ENCODE measurements at places on chromosomes 3 and 15.

DNA sequence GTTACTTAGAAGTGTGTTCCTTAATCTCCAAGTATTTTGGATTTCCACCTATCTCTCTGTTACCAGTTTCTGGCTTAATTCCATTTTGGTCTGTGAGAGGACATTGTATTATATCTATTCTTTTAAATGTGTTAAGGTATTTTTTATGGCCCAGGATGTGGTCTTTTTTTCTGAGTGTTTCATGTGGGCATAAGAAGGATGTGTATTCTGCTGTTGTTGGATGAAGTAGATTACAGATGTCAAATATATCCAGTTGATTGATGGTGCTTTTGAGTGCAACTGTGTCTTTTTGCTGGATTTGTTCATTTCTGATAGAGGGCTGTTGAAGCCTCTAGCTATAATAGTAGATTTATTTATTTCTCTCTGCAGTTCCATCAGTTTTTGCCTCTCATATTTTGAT, 136.5 kb upstream of the AZI2 start:
- DNase-seq, result no peak

DNA sequence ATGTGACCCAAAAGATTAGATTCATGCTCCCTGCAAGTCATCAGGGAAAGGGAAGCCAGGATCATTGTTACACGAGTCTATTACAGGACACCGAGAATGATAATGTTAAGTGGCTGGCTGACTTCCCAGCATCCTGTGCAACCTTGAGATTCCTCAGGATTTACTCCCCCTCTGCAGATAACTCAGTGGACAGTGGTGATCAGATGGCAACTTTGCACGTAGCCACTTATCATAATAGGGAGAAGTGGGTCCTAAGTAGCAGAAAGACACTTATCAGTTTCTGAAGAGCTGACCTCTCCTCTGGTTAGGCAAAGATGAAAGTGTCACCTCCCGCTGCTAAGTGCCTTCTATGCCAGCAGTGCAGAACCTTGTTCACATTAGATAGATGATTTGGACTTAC, 6.7 kb upstream of the TMPRSS7 start:
- no peak for DNase-seq

DNA sequence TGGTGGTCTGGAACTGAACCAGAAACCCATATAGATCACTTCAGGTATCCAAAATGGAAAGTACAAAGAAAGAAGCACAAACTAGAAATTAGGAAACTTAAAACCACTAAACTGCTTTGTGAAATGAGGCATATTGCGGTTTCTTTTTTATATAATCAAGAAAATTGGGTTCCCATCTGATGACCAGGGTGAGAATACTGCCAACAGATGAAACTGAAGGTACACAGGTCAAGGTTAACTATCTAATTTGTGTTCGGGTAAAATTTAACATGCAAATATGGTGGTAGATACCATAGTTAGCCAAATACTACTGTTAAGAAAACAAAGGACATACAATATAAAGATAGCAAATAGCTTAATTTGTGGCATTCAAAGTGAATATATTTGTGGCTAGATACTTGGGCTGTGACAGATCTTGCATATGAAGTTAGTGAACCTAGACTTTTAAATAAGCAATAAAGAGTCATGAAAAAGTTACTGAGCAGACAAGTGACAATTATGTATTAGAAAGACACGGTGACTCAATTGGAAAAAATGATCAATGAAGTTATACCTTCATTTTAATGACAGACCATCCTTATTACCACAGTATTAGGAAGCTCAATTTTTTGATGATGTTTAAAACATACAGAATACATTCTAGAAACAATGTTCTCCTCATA, 127.4 kb downstream of the NR2E3 start:
- DNase-seq, result no peak

- DNase-seq, result peak; percentile 7
Observed at GRCh38 chr3:179082416-179082815, 10.8 kb upstream of the ZMAT3 start.

DNA sequence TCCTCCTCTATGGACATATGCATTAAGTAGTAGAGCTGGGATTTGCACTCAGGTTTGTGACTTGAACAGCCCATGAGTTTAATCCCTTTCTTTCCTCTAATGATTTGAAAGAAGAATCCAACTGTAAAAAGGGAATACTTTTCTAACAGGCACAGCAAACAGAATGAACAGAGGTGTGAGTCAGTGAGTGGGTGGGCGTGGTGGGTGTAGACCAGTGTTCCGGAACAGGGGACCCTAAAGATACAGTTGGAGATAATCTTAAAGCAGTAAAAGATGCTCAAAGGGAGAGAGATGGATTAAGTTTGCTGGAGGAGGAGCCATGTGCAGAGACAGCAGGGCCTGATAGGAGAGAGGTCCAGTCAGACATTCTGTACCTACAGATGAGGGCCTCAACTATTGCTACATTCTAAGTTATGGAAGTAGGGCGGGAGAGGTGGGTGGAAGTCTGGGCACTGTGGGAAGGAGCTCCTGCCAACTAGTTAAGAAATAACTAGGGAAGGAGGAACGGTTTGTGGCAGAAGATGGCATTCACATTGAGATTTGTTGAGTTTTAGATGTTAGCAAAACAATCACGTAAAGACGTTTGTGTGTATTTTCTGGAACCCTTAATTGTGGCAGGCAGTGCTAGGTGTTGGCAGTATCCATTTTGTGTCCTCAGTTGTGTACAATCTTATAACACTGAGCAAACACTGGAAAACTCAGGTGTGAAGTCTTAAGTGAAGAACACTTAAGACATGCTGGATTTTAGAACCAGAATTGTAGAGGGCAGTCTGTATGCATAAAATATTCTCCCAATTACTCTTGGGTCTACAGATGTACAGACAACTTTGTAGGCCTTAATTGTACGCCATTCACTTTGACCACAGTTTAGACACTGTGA, 511.0 kb downstream of the GRM7 start:
- DNase-seq, result no peak

DNA sequence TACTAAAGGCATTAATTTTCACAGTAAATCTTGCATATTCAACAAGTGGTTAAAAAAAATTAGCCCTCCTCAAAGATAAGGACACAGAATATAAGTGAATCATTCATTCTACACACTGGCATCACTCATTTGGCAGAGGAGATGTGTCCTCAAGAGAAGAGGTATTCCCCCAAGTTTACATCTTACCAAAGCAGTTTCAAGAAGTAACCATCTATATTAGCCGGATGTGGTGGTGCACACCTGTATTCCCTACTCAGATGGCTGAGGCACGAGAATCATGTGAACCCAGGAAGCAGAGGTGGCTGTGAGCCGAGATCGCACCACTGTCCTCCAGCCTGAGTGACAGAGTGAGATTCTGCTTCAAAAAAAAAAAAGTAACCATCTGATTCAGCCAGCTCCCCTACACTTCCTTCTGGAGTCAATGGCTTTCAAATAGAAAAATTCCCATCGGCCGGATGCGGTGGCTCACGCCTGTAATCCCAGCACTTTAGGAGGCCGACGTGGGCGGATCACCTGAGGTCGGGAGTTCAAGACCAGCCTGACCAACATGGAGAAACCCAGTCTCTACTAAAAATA, 15.4 kb downstream of the RAF1 start:
- no peak for DNase-seq

DNA sequence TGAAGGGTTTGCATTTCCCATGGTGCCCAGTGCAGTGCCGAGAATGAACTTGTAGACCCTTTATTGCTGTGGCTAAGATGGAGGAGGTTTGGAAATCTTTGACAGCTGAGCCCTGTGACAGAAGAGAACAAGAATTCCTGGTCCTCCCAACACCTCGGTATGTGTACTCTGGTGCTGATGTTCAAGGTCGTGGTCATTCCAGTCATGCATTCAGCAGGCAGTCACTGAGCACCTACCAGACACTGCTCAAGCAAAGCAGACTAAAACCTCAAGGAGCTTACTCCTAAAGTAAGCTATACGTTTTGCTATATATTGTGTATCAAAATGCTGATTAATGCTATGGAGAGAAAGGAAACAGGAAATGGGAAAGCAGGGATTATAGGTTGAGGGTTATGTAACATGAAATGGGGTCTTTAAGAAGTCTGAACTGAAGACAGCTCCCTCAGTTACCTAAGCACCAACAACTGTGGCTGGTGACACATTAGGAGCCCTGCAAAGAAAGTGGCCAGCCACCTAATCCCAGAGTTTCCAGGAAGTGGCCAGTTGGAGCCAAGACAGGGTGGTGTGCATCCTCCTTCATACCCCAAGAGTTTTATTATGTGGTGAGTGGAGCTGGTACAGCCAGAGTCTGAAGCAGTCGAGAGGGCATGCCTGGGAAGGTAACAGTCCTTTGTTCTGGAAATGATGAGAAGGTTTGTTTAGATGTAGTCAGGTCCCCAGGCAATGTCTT, 65.0 kb downstream of the CCNL1 start:
- DNase-seq, result no peak

DNA sequence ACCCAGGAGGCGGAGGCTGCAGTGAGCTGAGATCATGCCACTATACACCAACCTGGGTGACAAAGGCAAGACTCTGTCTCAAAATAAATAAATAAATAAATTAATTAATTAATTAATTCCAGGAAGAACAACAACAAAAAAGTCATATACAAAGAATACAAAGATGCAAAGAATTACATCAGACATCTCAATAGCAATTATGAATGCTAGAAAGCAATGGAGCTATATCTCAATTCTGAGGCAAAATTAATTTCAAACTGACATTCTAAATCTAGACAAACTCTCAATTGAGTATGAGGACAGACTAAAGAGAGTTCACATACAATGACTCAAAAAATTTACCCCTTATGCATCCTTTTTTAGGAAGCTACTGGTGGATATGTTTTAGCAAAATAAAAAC, 69.6 kb upstream of the CTNNB1 start:
- no peak for DNase-seq

DNA sequence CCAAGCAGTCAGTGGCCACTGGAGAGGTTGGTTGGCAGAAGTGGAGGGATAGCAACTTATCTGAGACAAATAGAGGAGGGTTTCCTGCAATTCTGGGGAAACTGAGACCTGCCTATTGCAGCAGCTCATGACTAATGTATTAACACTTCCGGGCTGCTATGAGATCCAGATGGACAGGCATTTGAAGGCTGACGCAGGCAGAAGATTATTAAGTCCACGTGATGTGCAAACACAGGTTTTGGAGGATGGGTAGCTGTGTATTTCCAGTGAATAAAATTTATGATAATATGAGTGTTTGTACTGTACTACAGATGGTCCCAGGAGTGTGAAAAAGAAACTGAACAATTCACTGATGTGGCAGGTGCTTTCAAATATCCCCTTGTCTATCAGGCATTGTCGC, 28.5 kb upstream of the CFAP161 start:
- DNase-seq, result no peak

DNA sequence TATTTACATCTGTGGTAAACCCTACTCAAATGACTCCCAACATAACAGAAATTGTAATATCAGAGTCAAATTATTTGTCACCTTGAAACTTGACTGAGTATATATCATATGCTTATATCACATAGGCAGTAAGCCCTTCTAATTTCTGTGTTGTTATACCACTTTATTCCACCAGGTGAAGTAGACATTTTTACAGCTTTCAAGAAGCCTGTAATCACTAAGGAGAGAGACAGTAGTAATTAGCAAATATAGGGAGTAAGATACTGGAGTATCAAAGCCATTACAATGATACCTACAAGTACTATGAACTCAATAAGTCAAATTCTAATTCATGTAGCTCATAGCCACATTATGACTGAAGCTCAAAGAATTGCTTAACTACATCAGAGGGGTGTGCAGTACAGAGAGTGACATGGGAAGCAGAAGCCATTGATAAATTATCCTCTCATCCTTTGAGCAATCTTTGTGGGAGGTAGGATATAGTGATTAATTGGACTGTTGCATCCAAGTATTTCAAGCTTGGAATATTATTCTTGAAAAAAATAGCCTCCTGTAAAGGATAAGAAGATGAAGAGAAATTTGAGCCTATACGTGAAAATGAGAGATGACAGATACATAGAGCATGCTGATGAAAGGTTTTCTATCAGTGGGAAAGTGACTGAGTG, 1005.9 kb downstream of the ZPLD1 start:
- no peak for DNase-seq

GRCh38 chr3:174986685-174987084, 127.6 kb downstream of the NAALADL2 start:
- DNase-seq, result peak; percentile 63

- no peak for DNase-seq
Observed at GRCh38 chr3:117218641-117219048, 509.1 kb downstream of the TUSC7 start.

- DNase-seq, result no peak
Observed at GRCh38 chr15:62145015-62145735, 19.9 kb downstream of the C2CD4B start.

GRCh38 chr15:77499087-77499760, 78.5 kb downstream of the HMG20A start:
- DNase-seq, result no peak

DNA sequence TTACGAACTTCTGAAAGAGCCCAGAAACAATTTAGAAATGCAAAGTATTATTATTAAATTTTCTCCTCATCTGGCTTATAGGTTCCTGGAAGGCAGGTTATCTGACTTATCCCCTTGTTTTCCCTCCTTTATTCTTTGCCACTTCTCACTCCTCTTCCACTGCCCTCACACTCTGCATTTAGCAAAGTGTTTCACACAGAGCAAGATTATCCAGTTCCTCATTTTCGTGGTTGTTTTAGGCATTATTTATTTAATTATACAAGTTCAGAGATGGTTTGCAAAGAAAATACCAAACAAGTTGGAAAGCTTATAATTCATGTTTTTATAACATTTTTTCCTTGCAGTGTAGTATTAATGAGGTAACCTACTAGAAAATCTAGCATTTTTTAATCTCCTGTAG, 544.9 kb downstream of the NSUN3 start:
- no peak for DNase-seq

DNA sequence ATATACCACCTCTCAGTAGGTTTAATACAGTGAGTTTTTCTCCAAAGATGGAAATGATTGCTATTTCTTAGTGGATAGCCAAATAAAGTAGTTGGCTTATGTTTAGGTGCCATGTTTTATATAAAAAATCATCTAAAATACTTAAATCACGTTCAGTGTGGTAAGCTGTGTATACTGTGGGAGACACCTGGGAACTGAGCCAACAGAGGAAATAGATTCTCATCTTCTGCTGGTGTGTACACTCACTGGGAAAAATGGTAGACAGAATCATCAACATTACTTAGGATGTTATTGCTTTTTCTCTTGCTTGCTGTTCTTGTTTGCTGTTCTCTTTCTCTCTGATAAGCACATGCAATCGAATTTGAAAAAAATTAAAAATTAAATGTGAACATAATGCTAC, 112.6 kb upstream of the MB21D2 start:
- peak; percentile 11 for DNase-seq

Data from fibroblast of the aortic adventitia (primary cell).